ENCODE measurements at places on chromosomes 4 and X.

GRCh38 chrX:15301924-15302323, 13.5 kb downstream of the ASB11 start:
- no peak for DNase-seq

DNA sequence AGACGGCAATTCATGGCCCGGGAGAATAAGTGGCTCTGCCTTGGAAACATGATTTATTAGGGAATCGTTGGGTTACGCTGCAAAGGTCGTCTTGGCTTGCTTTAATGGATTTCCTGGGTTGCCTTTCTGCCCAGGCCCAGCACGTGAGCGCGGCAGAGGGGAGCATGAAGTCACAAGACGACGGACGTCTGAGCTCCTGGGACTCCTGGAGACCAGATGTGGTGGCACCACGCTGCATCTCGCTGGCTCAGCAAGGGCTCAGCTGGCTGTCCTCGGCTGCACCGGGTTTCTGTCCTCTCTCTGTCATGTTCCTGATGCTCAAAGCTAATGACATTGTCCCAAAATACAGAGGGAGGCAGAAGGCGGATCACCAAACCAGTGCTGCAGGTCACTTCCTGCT, 61.2 kb downstream of the C4orf50 start:
- DNase-seq: no peak

DNA sequence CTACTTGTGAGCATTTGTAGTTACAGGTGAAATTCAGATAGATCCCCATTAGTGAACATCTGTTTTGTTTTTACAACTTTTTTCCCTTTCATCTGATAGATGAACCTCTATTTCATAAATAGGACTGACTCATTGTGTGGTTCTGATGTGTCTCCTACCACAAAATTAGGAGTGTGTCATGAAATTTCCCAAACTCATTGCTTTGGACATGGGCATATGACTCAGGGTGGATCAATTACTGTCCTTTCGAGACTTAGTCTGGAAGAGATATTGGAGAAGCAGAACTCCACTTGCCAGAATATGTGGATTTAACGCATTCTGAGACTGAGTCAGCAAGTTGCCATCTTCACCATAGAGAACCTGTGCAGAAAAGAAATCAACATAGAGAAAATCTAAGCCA, 53.5 kb upstream of the PCDH10 start:
- DNase-seq: no peak

GRCh38 chr4:120277391-120277790, 210.7 kb upstream of the MAD2L1 start:
- DNase-seq: no peak

GRCh38 chr4:102600689-102601088, 99.5 kb downstream of the NFKB1 start:
- no peak for DNase-seq

DNA sequence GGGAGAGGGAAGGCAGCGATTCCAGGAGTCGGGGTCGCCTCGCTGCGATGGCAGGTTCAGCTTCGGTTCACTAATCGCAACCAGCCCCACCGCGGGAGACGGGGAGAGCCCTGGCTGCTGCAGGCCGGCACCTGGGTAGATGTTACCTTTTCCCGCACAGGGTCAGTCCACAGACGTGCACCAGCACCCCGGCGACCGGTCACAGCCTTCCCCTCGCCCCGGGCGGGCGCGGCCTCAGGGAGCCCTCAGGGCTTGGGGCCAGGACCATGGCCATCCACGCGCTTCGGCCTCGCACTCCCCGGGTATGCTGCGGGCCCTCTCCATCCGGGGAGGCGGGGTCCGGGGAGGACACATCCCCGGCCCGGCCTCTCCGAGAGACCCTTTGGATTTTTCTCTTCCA, 26.1 kb upstream of the EXOC1L start:
- no peak for DNase-seq

- DNase-seq: no peak
These were observed 13.7 kb upstream of the AREG start for GRCh38 chr4:74431113-74431826.

GRCh38 chr4:123418351-123418931, 21.8 kb downstream of the SPRY1 start:
- peak; percentile 38 for DNase-seq

- DNase-seq: no peak
These were observed 30.1 kb upstream of the IQCM start for GRCh38 chr4:149845743-149846142.

- no peak for DNase-seq
These were observed 72.9 kb downstream of the CLNK start for GRCh38 chr4:10611673-10612072.

DNA sequence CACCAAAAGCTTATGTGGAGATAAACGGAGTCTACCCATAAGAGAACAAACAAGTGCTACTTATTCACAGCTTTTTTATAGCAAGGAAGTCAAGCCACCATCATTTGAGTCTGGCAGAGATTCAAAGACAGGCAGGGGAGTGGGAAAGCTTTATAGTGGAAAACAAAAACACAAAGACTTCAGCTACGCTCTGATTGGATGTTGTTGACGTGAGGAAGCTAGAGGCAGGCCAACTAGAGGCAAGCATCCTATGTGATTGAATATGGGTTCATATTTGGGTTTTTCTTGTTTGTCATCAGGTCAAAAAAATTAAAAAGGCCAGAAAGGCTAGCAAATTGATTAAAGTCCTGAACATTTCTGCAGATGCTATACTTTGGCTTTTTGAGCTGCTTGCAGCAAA, 719 bp upstream of the TCEAL4 start:
- peak; percentile 9 for DNase-seq

DNA sequence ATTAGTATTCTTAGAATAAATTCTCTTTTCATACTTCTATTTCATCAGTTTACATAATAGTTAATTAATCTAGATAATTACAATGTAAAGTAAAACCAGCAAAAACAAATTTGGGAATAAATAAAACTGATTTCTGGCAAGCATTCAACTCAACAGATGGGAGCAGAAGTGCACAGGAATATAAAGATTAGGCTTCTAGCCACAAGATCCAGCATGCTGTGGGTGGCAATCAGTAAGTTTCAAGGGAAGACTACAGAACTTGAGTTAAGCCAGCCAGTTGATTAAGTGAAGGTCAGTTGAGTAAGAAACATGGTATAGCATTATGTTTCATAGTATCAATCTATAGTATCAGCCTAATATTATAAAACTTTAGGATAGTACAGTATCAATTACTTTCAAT, 324.2 kb upstream of the AADAT start:
- no peak for DNase-seq

Data from NCI-H526 (cell line).